Right lung (tissue), 10 donors: ENCODE measurements at places on chromosomes 7 and 10.

DNA sequence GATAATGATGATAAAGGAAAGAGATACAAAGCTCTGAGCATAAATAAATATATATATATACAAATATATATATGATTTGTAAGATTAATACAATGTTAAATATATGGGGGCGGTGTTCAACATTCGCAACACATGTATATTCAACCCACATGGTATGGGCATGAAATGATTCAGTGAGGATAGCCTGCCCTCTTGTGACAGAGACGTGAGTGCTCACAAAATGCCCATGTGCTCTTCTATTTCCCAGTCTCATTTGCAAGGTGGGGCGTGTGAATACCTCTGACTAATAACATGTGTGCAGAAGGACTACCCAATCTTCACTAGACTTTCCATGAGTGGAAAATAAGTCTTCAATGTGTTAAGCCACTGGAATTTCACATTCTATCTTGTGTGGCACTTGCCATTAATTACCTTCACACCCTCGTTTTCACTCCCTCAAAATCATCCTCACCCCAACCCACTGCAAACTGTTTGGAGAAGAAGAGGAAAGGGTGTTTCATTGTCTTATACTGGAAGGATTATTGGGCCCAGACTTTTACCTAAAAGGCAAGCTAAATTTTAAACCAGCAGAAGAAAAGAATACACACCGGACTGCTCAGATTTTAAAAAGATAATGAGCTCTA is 26.9 kb downstream of the ASAH2 start:
- DNase-seq, result no peak

DNA sequence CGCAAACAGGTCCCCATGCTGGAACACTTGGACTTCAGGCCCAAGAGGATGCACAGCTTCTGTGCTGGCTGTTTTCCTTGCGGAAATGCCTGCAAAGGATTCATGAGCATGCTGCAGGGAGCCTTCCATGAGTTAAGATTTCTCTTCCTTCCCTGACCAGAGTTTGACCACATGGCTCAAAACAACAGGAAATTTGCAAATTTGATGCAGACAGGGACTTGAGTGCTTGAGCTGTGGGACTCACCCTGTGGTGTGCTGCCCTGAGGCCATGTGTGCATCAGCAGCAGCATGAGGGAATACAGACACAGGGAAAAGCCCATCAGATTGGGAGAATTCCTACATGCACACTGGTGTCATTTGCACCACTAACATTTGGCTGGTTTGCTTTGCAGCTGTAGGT is 195.4 kb downstream of the CDC14C start:
- DNase-seq, result no peak

- DNase-seq, result no peak
Measured at GRCh38 chr7:47227762-47228177, 354.1 kb downstream of the TNS3 start.

DNA sequence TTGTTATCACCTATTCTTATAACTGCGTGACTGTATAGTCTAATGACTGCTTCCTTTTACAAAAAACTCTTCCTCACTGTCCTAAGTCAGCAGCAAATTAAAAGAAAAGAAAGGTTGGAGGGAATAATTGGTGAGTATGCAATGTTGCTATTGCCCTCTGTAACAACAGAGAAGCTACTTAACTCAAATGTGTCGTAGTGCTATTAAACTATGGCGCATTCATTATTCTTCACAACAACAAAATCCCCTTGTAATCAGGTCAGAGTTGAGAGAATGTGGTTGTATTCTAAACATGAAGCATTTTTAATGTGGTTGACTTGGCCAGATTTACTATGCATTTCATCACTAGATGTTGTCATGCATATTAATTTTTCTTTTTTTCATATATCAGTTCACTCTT is 897.8 kb upstream of the PHF14 start:
- DNase-seq, result no peak

DNA sequence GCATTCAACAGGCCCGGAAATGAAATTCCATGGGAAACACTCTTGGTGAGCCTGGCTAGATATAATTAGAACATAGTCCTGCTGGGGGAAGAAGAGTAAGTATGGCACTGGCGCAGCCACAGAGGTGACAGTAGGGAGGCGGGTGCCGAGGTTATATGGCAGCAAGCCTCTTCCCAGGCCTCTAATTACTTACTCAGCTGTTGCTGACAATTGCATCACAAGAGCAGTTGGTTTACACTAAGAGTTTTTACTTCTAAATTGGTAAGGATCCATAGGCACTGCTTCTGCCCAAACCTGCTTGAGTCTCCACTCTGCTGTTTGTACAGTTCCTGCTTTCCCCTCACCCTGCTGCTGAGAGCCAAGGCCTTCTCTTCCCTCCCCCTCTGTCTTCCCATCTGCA is 93.3 kb upstream of the DUSP5 start:
- no peak for DNase-seq

DNA sequence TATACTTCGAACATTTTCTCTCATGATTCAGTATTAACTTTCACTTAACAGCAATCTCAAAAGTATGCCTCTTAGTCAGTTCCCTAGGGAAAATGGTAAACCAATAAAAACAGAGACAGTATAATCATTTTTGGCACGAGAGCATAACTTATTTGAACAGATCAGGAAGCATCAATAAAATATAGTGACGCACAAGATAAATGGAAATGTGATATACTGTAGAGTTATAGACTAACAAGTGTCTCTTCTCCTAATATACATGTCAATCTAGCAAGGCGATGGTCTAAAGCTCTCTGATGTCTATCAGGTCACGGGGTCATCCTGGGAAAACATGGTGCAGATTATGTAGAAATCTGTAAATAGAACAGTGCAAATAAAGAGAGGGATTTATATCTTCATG is 131.6 kb downstream of the HGF start:
- DNase-seq, result no peak

DNA sequence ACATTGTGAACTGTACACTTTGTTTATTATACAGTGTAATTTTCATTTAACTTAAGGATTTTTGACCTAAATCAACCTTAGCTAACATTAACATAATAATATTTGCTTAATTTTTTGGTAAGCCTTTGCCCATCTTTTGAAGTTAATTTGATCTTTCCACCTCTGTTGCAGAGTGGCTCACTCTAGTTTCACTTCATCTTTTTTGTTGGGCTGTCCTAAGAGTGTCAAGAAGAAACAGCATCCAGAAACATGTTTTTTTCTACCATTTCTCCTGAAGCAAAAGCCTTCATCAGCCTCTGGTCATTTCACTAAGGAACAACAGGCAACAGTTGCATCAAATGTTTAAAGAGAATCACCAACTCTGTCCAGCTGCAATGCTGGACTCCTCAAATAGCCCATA is 824.7 kb downstream of the REEP3 start:
- DNase-seq, result no peak

DNA sequence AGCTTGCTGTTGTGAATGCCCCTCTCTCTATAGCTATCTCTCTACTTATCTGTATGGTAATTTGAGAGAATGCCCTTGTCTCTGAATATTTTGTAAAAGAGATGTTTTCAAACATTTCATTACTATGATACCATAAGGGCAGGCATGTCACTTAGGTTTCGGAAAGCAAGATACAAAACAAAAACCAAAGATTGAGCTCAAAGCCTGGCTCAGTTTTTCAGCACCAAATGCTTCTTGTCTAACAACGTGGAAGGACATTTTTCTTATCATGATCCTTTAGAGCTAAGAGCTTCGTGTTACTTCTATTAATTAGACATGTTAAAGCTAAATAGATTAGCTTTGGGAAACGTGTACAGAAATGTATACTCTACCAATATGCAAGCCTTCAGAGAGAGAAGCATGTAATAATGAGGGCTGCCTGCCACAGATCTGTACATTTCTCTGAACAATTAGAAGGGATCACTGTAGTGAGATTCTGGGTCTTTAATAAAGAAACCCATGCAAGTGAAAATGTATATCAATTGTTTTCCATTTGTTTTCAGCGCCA is 148.9 kb downstream of the ARID5B start:
- no peak for DNase-seq
